ENCODE measurements at places on chromosomes 3 and 15.

GRCh38 chr15:25619761-25620160, 180.9 kb upstream of the UBE3A start:
- no peak for DNase-seq

DNA sequence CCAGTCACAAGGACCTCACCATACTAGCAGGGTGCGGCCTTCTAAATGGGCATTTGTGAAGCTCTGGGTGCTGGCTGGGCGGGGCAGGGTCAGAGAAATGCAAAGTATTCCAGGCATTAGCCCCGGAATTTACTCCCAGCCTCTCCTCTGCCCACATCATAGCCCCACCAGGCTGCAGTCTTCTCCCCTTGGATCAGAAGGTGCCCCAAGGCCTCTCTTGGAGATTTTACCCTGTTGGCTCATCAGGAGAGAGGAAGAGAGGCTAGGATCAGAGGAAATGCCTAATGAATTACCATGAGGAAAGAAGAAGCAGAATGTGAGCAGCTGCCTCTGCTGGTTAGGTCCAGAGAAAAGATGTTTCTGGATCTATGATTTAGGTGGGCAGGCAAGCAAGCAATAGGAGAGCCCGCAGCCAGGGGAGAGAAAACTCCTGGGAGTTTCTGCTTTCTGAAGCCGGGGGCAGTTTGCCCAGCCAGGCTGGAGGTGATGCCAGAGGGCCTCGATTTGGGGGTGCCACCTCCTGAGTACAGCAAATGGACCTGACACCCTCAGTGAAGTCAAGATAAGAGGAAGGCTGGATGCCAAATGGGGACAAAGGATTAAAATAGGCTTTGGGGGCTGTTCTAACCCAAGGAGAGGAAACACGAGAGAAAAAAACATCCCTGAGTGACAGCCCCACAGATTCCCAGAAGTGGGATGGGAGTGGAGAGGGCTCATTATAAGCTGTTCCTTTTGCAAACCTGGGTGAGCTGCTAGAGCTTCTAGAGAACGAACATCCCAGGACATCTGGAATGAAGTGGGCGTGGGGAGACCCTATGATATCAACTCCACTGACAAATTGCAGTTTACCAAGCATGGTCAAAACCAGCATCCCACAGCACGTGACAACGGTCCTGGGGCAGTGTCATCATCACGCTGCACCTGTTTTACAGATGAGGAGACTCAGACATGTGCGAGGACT, 65.4 kb downstream of the BDH1 start:
- no peak for DNase-seq

DNA sequence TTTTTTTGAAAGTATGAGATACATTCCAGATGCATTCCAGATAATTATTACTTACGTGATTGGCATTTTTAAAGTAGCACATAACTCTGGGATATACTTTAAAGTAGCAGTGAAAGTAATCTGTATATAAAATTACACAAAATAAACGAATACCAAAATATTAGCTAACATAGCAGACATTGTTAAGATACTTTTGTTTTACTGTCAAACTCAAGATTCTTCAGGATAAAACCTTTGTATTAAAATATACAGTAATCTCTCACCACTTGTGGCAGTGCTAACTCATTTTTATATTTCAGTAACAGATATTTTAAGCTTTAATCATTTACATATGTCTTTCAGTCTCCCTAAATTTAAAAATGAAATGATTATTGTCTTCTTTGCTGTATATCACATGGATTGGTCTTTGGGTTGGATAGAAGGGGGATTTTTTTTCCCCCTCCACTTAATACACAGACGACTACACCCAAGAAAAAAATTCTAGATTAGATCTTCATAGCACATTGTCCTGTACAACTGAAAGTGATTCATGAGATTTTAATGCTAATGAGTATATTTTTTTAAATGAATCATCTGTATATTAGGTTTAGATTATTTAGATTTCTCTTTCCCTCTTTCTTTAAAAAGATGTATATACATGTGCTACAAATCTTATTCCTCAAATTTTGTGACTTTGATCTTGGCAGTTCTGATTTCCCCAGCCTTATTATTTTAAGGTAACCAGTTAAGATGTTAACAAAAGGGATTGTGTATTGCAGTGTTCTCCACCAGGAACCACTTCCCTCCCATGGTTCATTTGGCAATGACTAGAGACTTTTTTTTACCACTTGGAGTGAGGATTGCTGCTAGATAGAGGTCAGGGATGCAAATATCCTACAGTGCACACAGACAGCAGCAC, 24.5 kb upstream of the EBLN2 start:
- DNase-seq: no peak

DNA sequence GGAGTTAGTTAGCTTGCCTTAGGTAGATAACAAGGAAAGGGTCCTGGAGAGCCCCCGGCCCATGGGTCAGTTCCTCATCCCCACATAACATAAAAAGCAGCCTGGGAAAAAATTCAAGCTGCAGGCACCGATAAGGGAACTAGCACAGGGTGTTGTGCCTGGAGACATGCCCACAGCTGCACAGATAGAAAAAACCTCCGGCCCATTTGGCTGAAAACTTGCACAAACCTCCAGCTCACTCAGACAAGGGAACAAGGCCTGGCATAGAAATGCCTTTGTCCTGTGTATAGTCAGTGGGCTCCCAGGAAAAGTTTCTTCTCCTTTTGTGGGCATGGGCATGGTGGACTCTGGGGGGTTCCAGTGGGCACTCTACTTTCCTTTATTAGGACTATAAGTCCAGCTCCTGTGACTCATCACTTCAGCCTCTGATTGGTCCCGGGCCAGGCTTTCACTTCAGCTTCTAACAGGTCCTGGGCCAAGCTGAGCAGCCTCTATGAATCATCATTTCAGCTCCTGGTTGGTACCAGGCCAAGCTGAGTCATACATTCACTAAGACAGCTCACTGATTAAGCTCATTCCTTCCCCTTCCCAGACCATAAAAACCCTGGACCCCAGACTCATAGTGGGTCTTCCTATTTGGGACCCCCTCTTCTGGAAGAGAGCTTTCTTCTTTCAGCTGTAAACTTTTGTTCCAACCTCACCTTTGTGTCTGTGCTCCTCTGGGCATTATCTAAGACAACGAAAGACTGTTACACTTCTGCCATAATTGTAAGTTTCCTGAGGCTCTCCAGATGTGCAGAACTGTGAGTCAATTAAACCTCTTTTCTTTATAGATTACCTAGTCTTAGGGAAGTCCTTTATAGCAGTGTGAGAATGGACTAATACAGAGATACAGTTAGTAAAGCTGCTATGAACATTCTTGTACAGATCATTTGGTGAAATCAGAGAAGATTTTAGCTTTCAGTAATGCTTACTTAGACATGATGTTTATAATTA, 348.0 kb upstream of the DPPA4 start:
- no peak for DNase-seq

GRCh38 chr15:43974852-43975251, 148.1 kb downstream of the WDR76 start:
- DNase-seq: no peak

DNA sequence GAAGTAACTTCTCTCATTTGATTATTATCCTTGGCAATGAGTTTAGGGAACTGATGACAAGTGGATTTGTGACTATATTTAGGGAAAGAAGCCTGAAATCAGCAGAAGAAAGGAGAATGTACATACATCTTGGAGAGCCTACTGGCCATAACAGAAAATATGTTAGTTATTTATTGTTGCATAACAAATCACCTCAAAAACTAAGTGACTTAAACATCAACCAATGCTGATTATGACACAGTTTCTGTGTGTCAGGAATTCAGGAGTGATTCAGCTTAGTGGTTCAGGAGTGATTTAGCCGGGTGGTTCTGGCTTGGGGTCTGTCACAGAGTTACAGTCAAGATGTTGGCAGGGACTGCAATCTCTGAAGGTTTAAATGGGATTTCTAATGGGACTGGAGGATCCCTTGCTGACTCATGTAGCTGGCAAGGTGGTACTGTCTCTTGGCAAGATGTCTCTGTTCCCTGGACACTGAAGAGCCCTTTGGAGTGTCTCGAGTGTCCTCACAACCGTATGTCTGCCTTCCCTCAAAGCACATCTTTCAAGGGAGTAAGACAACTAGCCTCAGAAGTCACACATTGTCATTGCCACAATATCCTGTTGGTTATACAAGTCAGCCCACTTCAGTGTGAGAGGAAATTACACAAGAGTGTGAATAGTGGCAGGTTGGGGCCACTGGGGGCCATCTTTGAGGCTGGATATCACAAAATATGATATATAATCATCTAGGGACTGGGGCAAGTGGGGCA, 248.9 kb downstream of the SV2B start:
- peak; percentile 55 for DNase-seq

GRCh38 chr3:2098398-2099027, at the start of gene CNTN4:
TSS of gene CNTN4 (plus strand) at chr3:2098866.
- DNase-seq: no peak

DNA sequence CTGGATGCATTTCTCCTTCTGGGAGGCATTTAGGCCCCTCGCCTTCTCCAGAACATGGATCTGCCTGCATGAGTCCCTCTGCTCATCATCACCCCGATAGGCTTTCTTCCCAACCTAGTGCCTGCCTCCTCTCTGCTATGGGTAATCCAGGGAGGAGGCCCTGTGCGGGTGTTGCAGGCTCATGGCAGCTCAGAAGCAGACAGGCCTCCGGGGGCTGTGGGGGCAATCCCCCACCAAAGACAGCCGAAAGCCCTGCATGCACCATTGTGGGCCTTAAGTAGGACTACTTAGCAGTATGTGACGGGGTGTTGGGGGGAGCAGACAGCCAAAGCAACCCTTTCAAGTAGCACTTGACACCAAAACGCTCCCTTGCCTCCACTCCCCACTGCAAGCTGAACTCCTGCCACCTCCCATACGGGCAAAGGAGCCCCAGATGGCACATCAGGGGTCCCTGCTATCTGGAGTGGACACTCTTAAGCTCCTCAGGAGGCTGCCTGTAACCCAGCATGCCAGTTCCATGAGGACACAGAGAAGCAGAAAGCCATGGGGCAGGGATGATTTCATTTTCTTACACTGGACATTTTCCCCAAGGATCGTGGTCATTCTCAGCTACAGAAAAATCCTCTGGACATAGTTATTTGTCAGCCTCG, 98.8 kb upstream of the HACD2 start:
- no peak for DNase-seq

- DNase-seq: no peak
Measured at GRCh38 chr3:72839057-72839456, 9.2 kb downstream of the SHQ1 start.

- DNase-seq: peak; percentile 70
Measured at GRCh38 chr3:137032465-137033120, 74.8 kb downstream of the IL20RB start.

DNA sequence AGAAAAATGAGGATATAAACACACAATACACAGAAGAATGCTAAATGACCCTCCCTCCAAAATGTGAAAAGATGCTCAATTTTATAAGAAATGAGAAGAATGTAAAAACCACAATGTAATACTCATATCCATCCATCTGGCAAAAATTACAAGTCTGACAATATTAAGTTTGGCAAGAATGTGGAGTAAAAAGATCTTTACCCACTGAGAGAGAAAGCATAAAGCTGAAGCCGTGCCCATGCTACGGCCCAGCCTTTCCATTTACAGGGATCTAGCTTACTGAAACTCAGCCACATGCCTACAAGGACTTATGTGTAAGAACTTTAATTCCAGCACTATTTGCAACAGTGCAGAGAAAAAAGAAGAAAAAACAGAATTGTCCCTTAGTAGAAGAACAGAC, 42.9 kb downstream of the ATP13A3 start:
- no peak for DNase-seq

- no peak for DNase-seq
Measured at GRCh38 chr15:66939451-66940023, 125.9 kb upstream of the SMAD3 start.

- DNase-seq: no peak
Measured at GRCh38 chr3:157075693-157076420, 84.1 kb downstream of the CCNL1 start.

- DNase-seq: peak; percentile 16
Measured at GRCh38 chr3:187807086-187807862, 62.0 kb upstream of the BCL6 start.

GRCh38 chr15:50186752-50187151, 4.8 kb downstream of the SLC27A2 start:
- no peak for DNase-seq

DNA sequence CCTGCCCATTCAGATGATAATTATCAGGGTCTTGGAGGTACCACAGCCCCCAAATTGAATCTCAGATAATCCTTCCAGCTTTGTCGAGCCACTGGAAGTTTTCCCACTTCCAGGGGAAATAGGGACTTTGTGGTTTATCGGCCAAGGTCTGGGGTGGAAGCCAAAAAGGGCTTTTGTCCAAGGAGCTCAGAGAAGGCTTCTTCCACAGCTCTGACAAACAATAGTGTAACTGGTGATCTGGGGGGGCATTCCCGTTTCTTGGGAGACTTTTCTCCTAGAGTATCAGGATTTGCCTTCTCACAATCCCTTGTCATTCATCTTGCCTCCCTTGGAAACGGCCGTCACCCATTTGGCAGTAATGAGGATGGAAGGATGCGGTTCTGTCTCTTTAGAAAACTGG, 18.4 kb downstream of the SRGAP3 start:
- no peak for DNase-seq

DNA sequence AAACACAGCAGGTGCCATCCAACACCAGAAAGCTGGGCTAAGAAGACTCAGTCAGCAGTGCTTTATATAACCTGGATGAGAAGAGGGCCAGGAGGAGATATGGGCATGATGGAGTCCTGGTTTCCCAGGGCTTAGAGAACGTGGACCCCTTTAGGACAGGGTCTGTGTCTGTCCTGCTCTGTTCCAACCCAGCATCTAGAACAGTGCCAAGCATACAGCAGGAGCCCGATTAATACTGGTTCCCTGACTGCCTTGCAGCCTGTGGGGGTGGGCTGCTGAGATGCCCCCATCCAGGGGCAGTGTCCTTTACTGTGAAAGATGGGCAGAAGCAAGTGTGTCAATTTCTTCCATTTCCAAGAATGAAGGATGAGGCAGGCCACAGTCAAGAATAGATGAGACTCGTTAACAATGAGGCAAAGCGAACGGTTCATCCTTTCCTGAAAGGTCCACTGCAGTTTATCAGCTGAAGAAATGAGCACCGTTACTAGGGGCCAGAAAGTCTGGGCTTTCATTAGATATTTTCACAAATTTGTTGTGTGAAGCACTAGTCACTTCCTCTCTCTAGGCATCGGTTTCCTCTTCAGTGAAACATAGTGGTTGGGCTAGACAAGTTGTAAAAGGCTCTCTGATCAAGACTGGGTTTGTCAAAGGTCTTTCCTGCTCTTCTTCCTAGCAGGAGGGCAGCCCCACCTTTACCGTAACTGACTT, 72.0 kb upstream of the HERC1 start:
- peak; percentile 53 for DNase-seq

DNA sequence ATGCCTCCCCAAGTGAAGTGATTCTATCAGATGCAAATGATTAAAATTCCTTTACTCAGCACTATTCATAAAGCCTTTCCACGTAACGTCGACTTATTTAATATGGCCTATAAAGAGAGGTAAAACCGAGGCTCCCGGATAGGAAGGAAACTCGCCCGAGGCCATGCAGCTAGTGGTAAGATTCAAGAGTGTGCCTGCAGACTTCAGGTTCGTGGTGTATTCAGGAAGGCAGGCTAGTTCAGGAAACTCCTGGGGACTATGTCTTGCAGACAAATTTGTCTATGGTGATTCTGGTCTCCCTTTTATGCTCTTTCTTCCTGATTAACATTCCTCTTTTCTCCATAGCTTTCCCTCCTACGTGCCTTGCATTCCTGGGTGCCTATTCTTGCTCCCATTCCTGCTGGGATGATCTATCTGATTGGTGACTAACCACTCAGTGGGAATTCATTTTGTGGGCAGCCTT, 150.7 kb downstream of the SST start:
- DNase-seq: no peak
